ENCODE measurements at places on chromosomes 4 and X.

DNA sequence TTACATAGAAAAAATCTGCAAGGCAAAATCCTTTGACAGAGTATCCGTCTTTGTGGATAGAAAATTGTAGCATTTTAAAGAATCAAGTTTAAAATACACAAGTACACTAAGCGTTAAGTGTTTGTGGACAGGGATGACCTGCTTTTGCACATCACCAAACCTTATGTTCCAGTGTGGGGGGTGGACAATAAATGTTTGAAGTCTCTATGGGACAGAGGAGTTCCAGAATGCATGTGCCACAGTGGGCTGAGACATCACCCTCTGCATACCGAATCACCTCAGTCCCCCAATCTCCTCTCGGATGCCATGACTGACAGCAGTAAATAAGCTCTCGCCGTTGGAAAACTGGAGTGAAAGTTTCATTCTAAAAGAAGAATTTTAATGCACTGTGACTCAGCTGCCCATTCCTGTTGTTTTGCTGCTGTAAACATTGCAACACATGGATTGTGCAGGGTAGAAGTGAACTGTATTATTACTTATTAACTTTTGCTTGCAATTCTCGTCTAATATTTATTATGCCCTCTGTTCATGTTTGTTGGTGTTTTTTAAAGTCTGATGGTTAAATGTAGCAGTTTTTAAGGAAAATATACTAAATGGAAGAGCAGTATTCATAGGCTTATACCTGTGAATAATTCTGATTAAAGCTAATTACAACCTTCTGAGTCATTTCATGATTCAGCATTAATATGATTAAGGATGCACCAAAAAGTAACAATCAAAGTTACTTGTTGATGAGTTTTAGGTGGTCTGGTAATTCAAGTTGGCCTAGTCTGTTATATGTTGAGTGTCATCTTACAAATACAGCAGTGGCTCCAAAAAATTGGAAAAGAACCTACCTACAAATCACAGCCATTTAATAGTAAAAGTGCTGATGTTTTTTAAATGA, 24.0 kb downstream of the CDKN2AIP start:
- DNase-seq = no peak

DNA sequence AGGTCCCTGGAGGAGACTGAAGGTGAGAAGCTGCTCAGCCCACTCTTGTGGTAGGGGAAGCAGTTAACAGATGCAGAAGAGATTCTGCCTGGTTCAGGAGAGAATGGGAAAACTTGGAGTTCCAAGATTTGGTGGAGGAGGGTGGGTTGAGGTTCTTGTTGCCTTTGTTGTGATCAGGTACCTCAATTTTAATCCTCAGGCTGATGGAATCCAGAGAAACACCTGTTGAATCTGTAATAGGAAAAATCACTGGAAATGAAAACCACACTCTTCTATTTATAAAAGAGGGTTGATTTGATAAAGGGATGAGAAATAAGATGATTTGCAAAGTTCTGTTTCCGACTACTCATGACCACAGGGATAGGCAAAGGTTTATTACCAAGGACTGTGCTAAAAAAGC, 132.1 kb downstream of the EDA start:
- no peak for DNase-seq

DNA sequence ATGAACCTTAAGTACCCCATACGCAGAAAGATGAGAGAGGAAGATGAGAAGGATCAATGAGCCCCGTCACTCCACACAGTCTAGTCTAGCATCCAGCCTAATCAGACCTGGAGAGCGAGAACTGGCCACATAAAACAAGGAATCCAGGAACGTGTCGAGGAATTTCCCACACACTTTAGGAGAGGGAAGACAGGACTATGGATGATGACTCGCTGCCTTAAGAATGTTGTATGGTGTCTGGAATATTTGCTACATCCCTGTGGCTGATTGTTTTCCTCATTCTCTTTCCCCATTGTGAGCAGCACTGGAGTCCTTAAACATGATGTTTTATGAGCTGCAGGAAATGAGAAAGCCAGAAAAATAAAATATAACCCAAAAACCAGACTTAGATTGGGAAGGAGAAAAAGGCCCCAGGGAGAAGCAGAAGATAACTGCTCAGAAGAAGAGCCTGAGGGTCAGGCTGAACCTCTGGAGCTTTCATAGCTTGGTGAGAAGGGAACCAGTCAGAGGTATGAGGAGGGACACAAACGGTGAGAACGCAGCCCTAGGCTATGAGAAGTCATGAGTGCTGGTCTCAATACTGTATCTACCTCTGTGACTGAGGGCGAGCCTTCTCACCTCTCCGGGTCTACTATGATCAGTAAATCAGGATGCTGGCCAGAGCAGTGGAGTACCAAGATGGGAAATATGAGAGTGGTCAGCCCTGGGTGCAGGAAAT, 139.5 kb upstream of the NOCT start:
- DNase-seq = no peak

GRCh38 chr4:19494961-19495360, 756.7 kb upstream of the SLIT2 start:
- no peak for DNase-seq

DNA sequence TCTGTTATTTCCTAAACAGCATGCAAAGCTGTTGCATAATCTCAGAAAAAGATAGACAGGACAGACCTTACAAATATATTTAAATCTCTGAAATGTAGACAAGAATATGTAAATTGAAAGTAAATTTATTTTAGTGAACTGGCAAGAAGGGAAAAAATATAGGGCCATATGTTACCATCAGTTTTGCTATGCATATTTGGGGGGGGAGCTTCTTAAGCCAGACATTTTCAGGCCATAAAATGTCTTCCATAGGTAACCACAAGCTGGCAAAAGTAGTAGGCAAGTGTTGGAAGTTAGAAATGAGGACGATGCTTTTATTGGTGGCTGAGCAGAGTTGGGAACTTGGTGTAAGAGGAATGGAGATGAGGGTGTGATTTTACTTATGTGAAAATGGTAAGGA, 272.0 kb upstream of the CXXC4 start:
- no peak for DNase-seq

- no peak for DNase-seq
Observed at GRCh38 chrX:37455381-37455780, 106.2 kb downstream of the PRRG1 start.

DNA sequence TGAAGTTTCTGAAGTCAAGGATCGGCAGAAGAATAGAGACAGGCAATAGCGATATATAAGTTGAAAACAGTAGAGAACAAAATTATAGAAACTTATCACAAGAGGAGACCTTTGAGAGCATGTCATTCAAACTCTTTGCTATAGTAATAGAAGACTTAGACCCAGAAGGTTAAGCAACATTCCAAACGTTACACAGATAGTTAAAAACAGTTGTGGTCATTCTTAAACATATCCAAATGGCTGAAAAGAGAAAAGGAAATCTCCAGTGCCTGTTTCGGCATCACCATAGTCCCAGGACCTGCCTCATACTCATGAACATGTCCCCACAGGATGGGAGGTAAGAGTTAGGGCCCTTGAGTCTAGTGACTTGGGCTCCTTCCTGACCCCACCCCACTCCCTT, 258.1 kb upstream of the NOCT start:
- DNase-seq = no peak

- DNase-seq = no peak
Observed at GRCh38 chr4:157521906-157522305, 301.4 kb downstream of the GRIA2 start.

DNA sequence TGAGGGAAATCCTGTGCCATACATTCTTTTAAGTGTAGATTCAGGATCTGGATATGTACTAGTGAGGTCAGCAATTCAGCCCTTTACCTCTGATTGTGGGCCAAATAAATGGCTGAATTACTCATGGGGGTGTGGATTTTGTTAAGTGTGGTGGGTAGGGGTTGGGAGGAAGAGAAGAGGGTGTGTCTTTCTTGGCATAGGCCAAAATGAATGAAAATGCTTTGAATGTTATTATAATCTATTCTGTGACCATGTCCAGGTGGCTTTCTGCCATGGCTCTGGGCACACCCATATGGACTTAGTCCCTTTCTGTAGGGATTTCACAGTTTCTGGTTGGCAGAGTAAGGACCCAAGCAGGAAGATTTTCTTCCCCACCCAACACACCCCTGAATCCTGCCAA, 244.3 kb downstream of the CBR4 start:
- no peak for DNase-seq

DNA sequence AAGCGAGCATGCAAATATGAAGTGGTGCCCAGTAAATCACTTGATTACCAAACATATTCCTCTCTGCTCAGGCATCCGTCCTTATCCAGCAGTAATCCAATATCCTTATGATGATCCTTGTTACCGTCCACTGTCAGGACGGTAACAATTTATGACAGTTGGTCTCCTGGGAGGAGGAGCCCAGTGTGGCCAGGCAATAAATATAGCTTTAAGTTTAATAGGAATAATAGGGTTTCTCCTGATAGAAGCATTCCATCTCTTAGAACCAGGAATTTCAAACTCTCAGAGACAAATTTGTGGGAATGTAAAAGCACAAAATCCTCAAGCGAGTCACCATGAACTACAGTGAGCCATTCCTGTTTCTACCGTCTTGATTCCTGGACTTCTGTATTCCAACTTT, 171.2 kb upstream of the IL15 start:
- no peak for DNase-seq

DNA sequence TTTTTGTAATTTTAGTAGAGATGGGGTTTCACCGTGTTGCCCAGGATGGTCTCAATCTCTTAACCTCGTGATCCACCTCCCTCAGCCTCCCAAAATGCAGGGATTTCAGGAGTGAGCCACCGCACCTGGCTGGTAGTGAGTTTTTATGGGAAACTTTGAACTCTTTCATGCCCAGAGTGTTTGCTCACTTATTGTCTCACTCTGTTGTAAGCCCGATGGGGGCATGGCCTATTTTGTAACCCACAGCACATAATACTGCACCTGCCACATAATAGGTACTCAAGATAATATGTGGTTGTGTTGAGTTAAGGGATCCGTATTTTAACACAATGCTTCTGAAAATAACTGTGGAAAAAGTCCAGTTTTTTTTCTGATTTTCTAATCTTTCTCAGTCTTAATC, 109.6 kb upstream of the GIMD1 start:
- DNase-seq = no peak

- no peak for DNase-seq
Observed at GRCh38 chr4:164847967-164848649, 28.9 kb upstream of the APELA start.

GRCh38 chrX:16924631-16925480, 21.6 kb upstream of the REPS2 start:
- no peak for DNase-seq

DNA sequence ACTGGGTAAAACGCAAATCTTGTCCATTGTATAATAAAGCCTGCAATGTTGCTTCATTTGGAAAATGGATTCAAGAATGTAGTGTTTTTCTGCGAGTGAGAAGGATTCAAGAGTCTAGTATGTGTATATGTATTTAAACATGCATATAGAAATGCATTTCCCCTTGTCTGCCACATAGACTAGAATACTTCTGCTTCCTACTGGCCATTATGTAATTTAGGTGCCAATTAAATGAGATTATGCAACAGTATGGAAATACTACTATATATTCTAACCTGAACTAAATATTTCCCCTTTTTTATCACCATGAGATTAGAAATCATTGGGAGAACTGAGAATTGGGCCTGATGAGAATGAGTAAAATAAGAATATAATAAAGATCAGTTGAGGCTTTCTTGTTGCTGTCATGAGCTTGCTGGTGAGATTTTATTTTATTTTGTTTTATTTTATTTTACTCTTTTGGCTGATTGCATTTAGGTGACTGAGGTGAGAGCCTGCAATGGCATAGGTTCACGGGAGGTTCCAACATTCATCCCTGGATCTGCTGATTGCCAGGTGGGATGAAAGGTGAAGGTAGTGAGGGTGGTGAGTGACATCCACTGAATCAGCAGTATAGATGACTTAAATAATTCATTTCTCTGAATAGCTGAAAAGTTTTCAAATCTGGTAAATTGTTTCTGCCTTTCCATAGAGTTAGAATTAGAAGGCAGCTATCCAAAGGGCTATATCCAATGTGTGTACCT, 95.6 kb upstream of the SLC4A4 start:
- DNase-seq = no peak

GRCh38 chr4:54657551-54658251, at the start of gene KIT:
TSS of gene KIT (plus strand) at chr4:54657957. CDS start at chr4:54658015, 58 bp downstream.
- no peak for DNase-seq

- DNase-seq = no peak
Observed at GRCh38 chrX:12113321-12113720, 25.0 kb upstream of the FRMPD4 start.

DNA sequence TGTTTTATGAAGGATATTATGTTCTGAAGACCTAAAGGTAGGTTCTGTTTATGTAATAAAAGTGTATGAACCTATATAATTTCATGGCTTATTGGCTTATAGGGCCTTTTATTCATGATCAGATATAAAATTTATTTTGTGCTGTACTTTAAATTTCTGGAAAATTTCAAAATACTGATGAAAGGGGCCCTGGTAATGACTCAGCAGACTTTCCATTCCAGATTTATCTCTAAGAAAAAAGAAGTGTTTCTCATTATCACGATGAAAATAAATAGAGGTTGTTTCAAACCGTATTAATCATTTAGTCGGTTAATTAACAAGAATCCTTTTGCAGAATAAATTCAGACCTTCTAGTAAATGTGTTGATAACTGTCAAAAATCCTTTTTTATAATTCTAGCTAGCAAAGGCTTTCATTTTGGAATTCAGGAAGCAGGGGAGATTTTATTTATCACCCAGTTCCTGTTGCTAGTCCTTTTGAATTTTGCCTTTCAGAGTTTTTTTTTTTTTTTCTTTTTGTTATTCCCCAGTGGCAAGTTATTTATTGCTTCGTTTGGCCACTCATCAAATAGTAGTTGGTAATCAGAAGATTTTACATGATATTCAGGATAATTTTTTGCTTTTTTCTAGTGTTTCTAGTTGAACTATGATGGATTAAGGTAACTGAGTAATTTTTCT, 5.4 kb upstream of the TAPT1 start:
- DNase-seq = no peak

GRCh38 chr4:52665592-52665991, 6.5 kb upstream of the USP46 start:
- peak; percentile 48 for DNase-seq

DNA sequence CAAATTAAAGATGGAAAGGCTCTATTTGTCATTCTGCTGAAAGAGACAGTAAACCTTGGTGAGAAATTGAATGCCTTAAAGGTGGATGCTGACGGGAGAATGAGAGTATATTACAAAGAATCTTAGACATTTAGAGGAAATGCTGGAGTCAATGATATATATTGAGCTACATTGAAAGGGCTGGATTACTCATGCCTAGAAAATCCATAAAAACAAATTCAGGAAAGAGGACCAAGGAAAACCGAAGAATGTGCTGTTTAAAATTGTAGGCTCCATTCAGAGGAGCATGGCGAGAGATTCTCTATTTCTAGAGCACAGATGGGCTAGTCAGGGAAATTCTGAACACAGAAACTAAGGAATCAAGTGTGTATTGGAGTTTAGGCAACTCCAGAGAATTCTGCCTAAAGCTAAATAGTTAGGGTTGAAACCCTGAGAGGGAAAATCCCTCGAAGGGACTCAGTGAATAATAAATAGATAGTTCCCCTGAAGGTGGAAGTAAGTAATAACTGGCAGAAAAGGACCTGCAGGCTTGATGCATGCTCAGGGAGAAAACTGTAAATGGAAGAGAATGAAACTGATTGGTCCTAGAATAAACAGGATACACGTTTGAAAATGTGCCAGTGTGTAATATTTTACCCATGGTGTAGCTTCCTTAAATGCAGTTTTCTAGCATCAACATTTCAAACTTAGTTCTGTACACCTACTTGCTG, 1532.4 kb upstream of the TENM3 start:
- no peak for DNase-seq

Data from CD4-positive, alpha-beta T cell treated with Interleukin-2 at 100 ng/mL for 4 hours (primary cell).